ENCODE measurements at places on chromosomes 2 and 18. TPM values are rescaled to one million over a fixed set of nuclear protein-coding genes. Genes with fewer than 3 reads are reported as not detected.

Gene HOXD10
- total RNA-seq, result not detected

Gene TDRD15
- under 0.01 TPM for total RNA-seq

Gene DPP4
- total RNA-seq, result 0.27 TPM

Gene CNTNAP5
- 0.27 TPM for total RNA-seq

Gene G6PC2
- total RNA-seq, result under 0.01 TPM

Gene FN1
- total RNA-seq, result 0.54 TPM

Gene REG3A
- total RNA-seq, result not detected

Gene ST8SIA5
- under 0.01 TPM for total RNA-seq

Gene SP140
- 1.3 TPM for total RNA-seq

Gene WDR35
- total RNA-seq, result 9.2 TPM

Gene DSG4
- not detected for total RNA-seq

Gene TMEM247
- not detected for total RNA-seq

Gene SNED1
- total RNA-seq, result 11.8 TPM

Gene POTEJ
- total RNA-seq, result under 0.01 TPM

Gene PIEZO2
- total RNA-seq, result 1.3 TPM

Gene TRAK2
- total RNA-seq, result 11.8 TPM

Measured in hematopoietic multipotent progenitor cell (in vitro differentiated cells).